ENCODE measurements at places on chromosomes 1 and 21.
A peak's percentile ranks its signal among the peaks of the same experiment; 100 is the strongest.

DNA sequence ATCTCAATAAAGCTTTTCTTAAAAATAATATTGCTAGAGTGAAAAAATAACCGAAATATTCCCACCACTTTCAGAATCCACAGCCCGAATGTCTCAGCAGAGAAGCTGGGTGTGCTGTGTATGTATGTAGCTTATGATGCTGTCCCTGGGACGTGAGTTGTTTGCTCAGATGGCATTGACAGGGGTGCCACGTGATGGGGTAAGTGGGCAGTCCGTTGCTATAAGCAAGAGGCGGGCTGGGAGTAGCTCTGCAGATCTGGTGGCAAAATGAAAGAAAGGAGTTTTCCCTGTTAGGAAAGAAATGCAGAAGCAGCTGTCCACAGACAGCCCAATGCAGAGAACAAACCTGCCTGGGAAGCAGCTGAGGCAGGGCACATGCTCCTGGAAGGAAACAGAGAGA, 3.8 kb upstream of the FAM20B start:
- no peak for DNase-seq

DNA sequence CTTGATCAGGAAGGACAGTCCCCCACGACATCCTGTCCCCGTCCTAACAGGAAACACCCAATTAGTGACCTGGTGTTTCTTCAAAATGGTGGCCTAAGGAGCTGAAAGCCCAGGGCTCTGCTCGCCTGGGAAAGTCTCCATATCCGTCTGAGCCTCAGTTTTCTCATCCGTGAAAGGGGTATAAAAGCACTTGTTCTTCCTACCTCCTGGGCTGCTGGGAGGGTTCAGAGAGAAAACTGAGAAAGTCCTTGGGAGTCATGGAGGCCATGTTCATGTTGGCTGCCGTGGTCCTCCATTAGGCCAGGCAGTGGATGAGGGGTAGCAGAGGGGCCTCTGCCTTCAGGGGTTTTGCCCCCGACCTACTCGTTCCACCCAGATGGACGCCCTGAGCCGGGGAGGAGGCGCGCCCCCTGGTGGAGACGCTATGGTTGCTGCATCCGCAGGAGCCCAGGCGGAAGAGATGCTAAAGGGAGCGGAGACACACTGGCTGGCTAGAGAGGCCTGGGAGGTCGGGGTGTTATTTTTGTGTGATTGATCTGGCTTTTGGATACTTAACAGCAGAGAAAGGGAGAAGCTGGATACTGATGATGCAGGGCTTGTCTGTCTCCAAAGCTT, 113.5 kb downstream of the PRDM2 start:
- peak; percentile 58 for DNase-seq

DNA sequence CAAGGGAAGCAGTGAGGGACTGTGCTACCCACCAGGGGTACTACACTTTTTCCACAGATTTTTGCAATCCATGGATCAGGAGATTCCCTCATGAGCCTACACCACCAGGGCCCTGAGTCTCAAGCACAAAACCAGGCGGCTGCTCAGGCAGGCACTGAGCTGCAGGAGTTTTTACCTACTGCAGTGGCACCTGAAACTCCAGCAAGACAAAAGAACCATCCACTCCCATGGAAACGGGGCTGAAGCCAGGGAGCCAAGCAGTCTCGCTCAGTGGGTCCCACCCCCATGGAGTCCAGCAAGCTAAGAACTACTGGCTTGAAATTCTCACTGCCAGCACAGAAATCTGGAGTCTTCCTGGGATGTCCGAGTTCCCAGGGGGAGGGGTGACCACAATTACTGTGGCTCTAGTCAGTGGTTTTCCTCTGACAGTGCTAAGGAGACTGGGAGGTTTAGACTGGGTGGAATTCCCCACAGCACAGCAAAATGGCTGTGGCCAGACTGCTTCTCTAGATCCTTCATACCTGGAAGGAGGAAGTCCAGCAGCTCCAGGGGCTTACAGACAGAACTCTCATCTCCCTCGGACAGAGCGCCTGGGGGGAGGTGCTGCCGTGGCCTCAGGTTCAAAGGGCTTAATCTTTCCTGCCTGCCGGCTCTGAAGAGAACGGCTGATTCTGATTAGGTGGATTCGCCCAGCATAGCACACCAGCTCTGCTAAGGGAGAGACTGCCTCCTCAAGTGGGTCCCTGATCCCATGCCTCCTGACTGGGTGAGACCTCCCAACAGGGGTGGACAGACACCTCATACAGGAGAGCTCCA, 437.8 kb downstream of the LTN1 start:
- DNase-seq = no peak

DNA sequence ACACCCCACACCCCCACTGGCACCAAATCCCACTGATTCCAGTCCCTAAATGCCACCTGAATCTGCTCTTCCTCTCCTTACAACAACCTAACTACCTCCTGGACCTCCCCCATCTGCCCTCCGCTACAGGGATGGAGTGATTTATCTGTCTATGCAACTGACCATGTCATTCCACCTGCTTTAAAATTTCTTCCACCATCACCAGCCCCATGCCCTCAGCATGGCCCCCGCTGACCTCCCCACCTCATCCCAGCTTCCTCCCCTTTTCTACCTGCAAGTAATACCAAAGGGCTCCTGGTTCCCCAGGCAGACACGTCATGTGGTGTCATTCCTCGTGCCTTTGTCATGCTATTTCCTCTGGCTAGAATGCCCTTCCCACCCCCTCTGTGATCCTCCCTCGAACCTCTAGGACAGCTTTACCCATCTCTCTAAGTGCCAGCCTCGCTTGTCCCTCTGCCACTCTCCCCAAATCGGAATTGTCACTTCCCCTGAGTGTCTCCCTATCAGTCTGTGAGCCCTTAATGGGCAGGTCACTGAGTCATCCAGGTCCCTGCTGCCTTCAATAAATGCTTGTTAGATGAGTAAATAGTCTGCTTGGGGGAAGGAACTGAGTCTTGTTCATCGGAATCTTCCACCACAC, 3.7 kb downstream of the GJB4 start:
- DNase-seq = no peak

DNA sequence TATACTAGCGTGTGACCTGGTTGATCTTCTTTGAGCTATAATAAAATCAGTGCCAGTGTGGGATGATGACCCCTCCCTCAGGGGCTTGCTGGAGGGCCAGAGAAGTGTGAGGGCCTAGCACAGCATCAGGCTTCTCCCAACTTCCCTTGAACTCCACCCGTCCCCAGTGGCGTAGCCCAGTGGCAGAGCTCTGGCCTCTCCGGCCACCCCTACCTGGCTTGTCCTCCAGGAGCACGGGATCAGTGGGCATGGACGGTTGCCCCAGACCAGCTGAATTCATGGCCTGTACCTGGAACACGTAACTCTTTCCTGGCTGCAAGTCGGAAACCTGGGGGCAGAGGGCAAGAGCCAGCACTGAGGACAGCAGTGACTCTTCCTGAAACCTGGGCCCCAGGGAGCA, 36.0 kb downstream of the MYOM3 start:
- no peak for DNase-seq

DNA sequence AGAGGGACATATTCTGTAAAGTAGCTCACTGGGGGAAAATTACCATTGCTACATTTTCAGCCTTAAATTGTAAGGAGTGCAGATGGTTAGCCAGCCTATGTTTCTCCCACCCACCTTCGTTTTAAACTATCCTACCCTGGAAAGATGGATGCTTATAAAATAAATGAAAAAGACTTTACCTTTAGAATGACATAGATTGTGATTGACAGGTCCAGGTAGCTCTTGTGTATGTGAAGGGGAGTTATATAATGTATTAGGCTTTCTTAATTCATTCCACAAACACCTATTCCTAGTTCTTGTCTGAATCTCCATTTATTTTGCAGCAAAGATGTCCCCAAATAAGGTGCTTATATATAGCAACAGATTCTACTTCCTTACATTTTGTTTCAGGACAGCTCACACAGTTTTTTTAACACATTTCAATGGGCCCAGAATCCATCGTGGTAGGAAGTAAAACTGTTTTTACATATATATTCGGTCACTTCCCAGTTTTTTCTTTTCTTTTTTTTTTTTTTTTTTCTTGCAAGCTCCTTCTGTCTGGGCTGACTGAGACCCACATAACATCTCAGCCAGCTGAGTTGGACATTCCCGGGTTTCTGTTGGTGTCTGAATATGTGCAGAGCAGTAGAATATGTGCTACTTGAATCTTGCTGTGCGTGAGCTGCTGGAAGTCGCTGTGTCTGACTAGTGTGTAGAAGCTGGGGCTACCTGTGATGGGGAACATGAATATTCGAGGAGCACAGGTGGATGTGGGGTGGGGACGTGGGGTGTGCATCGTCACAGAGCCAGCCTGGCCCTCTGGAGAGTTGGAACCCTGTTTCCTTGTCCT, 27.8 kb downstream of the UCK2 start:
- no peak for DNase-seq

GRCh38 chr1:19028110-19028509, 71.6 kb upstream of the IFFO2 start:
- DNase-seq = no peak

GRCh38 chr1:75612976-75613375, 2.1 kb upstream of the SLC44A5 start:
- DNase-seq = no peak

DNA sequence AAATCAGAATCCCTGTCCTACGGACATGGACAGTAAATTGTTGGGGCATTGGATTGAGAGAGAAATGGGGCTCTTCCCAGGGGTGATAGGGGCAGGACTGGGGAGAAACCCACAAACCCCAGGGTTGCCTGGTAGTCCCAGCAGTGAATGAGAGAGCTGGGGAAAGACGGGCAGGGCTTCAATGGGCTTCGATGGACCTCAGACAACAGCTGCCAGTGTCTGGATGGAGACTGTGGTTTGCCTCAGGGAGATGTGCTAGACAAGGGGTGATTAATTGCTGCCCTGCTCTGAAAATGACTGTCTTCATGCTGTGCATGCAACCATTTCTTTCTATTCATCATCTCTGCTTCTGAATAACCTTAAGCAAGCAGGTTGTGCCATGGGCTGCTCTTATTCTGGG, 7.4 kb downstream of the GPR25 start:
- no peak for DNase-seq
